Activated T-cell treated with anti-CD3 and anti-CD28 coated beads, Interleukin-2, amount 50 U/mL, for 72 hours (primary cell): ENCODE measurements at places on chromosomes 6 and 20.

DNA sequence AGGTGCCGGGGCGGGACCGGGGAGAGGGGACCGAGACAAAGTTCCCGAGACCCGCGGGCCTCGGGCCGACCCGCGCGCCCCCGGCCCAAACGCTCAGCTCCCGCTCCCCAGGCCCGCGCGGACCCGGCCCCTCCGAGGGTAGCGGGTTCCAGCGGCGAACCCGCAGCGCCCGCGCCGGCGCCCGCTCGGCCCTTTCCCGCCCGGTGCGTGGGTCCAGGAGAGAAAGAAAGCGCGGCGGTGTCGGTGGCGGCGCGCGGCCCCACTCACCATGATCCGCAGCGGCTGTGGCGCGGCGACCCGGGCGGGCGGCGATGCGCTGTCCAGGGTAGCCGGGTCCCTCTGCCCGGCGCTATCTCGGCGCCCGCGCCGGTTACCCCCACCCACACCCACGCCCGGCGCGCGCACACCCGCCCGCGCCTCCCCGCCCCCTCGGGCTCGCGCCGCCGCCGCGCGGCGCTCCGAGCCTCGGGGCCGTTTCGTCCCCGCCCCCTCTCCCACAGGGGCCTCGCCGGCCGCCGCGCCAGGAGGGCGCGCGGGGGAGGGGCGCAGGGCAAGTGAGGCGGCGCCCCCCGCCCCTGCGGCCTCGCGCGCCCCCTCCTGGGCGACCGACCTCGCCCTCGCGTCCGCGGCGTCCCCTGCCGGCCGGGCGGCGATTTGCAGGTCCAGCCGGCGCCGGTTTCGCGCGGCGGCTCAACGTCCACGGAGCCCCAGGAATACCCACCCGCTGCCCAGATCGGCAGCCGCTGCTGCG, at the start of gene ELOVL2:
TSS of gene ELOVL2 (minus strand) at position 345 of the 751 bp plus-strand sequence. CDS start at position 270, 75 bp downstream.
- DNase-seq: peak; percentile 36

DNA sequence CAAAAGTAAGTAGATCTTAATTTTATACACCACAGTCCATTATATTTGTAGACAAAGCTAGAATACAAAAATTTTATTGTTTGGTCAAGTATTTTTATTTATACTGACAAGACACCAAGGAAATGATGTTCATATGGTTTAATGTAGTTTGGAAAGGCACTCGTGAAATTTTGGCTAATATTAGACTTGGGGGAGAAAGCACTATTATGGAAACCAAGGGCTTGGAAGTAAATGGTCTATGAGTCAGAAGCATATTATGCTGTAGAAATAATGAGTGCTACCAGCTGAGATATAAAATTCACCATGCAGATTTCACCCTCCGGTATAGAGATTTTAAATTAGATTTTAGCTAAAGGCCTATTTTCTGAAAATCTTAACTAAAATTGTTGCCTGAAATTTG, 233.6 kb downstream of the KCNQ5 start:
- no peak for DNase-seq

GRCh38 chr20:36309643-36310042, 3.5 kb downstream of the DLGAP4 start:
- no peak for DNase-seq

DNA sequence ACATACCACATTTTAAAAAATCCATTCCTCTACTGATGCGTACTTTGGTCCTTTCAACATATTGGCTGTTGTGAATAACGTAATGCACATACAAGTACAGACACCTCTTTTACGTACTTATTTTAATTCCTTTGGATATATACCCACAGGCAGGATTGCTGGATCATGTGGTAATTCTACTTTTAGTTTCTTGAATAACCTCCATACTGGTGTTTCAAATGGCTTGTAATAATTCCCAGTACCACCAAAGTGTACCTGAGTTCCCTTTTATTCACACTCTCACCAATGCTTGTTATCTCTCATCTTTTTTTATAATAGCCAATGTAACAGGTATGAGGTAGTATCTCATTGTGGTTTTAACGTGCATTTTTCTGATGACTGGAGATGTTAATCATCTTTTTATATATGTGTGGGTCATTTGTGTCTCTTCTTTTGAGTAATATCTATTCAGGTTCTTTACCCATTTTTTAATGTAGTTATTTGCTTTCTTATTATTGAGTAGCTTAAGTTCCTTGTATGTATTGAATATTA, 191.9 kb downstream of the ADGB start:
- no peak for DNase-seq

DNA sequence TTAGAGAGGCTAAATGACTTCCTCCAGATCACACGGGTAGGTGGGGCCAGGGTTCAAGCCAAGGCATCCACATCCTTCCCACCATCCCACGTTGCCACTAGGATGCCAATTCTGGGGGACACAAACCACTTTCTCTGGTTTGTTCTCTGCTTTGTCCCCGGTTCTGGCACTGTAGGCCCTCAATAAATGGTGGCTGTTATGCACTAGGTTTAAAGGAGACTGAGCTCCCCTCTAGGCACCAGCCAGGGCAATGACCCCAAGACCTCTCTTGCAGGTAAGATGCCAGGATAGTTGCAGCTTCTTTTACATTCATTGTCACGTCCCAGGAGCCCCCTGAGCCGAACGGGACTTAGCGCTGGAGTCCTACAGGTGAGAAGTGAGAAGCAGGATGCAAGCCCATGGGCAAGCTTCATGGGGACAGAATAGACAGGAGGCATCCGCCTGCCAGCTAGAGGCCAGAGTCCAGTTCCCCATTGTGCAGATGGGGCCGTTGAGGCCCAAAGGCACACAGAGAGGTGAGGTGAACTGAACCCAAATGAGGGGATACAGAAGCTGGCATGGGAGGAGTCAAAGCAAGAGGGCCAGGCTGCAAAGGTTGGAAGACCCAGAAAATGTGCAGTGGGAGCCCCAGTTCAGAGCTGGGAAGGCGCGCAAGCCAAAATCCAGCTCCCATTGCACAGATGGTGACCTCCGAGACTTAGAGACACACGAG, 677 bp downstream of the PXMP4 start:
- peak; percentile 8 for DNase-seq

- no peak for DNase-seq
Measured at GRCh38 chr20:32352121-32352720, 5.9 kb upstream of the ASXL1 start.

DNA sequence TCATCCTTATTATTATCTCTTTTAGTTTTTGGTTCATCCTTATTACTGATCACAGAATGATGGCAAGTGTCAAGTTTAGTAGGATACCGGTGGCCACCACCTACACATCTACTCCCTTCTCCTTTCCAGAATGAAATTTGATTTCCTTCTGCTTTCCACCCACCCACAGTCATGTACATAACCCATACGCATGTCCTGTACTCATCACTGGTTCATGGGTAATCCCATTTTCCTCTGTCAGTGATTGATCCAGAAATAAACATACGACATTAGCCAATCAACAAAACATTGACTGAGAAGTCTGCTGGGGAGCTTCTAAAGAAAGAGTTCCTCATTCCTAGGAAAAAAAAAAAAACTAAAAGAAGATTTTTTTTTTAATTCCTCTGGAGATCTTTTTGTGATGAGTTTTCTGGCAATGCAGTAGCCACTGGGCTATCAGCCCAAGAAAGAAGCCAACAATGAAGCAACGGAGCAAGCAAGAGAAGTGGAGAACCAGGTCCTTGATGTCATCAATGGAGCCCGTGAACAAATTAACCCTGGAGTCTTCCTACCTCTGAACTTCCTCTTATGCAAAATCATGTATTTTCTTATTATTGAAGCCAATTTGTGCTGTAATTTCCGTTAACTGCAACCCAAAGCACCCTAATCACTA, 127.8 kb downstream of the TASP1 start:
- DNase-seq: no peak

DNA sequence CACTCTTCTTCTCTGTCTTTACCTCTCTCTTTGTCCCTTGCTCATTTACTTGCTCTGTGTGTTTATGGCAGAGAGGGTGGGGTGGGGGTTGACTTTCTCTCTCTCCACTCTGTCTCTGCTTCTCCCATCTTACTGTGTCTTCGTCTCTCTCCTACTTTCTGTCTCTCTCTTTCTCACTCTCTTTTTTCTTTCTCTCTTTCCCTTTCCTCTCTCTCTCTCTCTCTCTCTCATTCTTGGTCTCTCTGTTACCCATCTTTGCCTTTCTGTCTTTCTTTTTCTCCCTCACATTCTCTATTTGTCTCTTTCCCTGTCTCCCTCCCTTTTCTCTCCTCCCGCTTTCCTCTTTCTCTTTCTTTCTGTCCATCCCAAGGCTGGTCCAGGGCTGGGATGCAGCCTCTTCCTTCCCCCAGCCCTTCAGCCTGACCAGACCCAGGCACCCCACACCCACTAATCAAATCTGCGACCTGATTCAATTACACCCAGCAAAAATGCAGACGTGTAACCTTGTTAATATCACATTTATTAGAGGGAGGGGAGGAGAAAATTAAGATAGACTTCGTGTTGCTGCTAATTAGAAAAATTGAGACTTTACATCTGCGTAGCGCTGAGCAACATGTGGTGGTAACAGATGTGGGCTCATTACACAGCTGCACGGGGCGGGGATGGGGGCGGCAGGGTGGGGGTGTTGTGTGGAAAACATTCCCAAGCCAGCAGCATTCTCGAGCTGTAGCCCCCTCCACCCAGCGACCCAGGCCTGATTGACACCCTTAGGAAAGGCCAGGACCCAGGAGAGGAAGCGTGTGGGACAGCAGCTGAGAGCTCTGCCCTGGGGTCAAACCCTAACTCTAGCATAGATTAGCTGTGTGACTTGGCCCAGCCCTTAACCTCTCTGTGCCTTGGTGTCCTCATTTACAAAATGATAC, 124.9 kb upstream of the MAFB start:
- no peak for DNase-seq

DNA sequence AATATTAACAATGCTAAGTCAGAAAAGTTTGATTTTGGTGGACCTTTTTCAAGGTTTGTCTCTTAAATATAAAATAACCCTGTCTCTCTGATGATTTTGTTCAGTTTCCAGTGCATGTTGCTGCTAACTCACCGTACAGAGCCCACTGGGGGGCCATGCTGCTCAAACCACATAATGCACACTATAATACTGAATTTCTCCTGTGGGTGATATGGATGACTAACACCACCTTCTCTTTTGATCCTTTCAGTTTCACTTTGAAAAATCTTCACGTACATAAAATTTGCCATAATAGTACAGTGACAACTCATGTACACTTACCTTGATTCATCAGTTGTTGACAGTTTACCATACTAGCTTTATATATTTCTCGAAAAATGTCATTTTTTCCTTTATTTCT, 506.6 kb upstream of the MAN1A1 start:
- DNase-seq: peak; percentile 17

GRCh38 chr20:13813910-13814309, 29.1 kb downstream of the NDUFAF5 start:
- DNase-seq: no peak

GRCh38 chr20:10551732-10552724, 116.9 kb downstream of the SLX4IP start:
- DNase-seq: no peak

DNA sequence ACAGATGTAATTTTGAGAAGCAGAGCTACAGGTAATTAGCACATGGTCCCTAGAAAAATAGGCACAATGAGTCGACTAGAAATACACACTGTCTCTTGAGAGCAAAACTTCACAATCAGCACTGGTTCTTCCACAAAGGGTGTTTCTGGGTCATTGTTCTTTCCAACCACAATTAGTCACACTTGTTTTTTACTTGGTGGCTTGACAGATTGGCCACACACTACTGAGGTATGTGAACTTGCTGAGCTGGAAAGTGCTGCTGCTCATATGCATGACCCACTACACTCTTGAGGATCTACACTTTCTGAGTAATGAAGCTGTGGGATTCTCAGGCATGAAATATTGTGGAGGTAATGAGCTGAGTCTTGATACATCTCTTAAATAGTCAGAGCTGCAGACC, 347.7 kb downstream of the BCKDHB start:
- peak; percentile 22 for DNase-seq

- no peak for DNase-seq
Measured at GRCh38 chr6:170040906-170041305, 250.0 kb downstream of the DLL1 start.

DNA sequence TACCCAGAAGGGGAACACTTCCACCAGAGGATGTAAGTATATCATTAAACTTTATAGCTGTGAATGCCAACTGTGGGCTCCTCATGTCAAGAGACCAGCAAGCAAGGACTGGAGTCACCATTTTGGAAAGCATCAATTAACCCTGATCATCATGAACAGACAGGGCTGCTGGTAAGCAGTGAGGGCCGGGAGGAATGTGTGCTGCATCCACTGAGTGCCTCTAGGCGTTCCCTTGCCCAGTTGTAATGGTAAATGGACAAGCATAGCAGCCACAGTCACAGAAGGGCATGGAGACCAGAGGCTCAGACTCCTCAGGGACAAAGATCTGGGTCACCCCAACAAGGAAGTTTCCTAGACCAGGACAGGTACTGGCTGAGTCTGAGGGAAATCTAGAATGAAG, 23.6 kb downstream of the LINC00237 start:
- DNase-seq: no peak

- DNase-seq: no peak
Measured at GRCh38 chr6:166056637-166057036, 111.0 kb downstream of the TBXT start.
